ENCODE measurements at places on chromosomes 5 and 9. TPM values are rescaled to one million over a fixed set of nuclear protein-coding genes. Genes with fewer than 3 reads are reported as not detected.

GRCh38 chr5:108118813-108119514, 262.9 kb downstream of the FBXL17 start:
- no peak for DNase-seq
- no peaks in the 10 kb centered on the region for H3K27me3 ChIP-seq
- H3K4me3 ChIP-seq, result no peak overlapping the region
- no peaks in the 10 kb centered on the region for H3K4me1 ChIP-seq

DNA sequence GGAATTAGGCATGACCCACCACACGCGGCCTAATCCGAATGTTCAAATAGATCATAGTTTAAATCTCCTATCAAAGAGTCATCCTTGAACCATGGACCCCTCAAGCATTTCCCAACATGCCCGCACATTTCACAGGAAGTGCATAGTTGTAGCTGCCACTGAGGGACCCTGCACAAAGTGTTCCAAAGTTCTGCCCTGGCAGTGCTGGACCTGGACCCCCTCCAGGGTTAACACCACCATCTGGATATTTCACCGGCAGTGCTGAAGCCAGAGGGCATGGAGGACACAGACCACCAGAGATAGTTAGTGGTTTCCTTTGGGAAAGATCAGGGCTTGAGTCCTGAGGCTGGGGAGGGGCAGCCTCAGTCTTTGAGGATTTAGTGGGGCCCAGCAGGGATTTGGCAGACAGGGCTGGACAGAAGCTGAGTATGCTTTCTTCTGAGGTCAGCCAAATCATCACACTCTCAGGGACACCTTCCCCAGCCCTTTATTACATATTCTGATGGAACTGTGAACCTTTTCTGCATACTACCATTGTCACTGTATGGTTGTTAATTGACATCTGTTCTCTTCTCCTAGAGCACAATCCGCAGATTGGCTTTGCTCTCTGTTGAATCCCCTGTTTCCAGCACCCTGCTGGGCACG, 143.6 kb upstream of the EFNA5 start:
- DNase-seq, result no peak
- H3K27ac ChIP-seq, result no peak overlapping the region
- H3K36me3 ChIP-seq, result no peaks in the 10 kb centered on the region
- H3K4me3 ChIP-seq, result no peak overlapping the region
- peaks cover 6% of the 10 kb centered on the region for H3K27me3 ChIP-seq
- no peaks in the 10 kb centered on the region for H3K4me1 ChIP-seq

GRCh38 chr5:35371951-35372426, 141.7 kb upstream of the PRLR start:
- H3K27me3 ChIP-seq, result peaks cover 5% of the 10 kb centered on the region
- H3K36me3 ChIP-seq, result no peaks in the 10 kb centered on the region
- no peak for DNase-seq
- no peak overlapping the region for H3K27ac ChIP-seq
- H3K4me1 ChIP-seq, result no peaks in the 10 kb centered on the region

DNA sequence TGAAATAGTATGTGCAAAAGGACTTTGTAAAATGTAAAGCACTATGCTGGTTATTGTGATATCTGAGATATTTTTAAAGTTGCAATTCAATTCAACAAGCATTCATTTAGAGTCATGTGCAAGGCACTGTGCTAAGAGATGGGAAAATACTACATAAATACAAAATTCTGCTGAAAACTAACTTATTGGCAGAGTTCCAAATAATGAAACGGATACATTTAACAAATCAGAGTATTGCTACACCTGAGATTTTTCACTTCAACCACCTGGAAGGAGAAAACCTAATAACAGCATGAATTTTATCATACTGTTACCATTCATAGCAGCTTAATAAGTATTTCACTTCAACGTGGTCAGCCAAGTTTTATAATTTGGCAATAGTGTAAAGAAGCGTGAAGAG, 6.1 kb upstream of the CTNNAL1 start:
- no peak for DNase-seq
- no peaks in the 10 kb centered on the region for H3K27me3 ChIP-seq
- H3K4me1 ChIP-seq, result no peaks in the 10 kb centered on the region
- H3K36me3 ChIP-seq, result peaks cover 13% of the 10 kb centered on the region

- peaks cover 28% of the 10 kb centered on the region for H3K36me3 ChIP-seq
- no peak for DNase-seq
- H3K27me3 ChIP-seq, result no peaks in the 10 kb centered on the region
- peaks cover 20% of the 10 kb centered on the region for H3K4me1 ChIP-seq
- no peak overlapping the region for H3K27ac ChIP-seq
- no peak overlapping the region for H3K4me3 ChIP-seq
Observed at GRCh38 chr9:5750569-5750968, 82.3 kb downstream of the ERMP1 start.

- peaks cover 5% of the 10 kb centered on the region for H3K27me3 ChIP-seq
- no peaks in the 10 kb centered on the region for H3K36me3 ChIP-seq
- no peaks in the 10 kb centered on the region for H3K4me1 ChIP-seq
- DNase-seq, result no peak
Observed at GRCh38 chr9:38700695-38701094, 19.2 kb downstream of the FAM240B start.

GRCh38 chr9:3830291-3830690, 304.5 kb upstream of the RFX3 start:
- H3K4me3 ChIP-seq, result no peak overlapping the region
- no peak for DNase-seq
- H3K4me1 ChIP-seq, result no peaks in the 10 kb centered on the region
- peaks cover 1% of the 10 kb centered on the region for H3K27me3 ChIP-seq
- H3K36me3 ChIP-seq, result no peaks in the 10 kb centered on the region

Gene TLX3
- not detected for total RNA-seq

Gene MATR3
- total RNA-seq, result 209 TPM
